ENCODE measurements at places on chromosomes 12 and 14.

DNA sequence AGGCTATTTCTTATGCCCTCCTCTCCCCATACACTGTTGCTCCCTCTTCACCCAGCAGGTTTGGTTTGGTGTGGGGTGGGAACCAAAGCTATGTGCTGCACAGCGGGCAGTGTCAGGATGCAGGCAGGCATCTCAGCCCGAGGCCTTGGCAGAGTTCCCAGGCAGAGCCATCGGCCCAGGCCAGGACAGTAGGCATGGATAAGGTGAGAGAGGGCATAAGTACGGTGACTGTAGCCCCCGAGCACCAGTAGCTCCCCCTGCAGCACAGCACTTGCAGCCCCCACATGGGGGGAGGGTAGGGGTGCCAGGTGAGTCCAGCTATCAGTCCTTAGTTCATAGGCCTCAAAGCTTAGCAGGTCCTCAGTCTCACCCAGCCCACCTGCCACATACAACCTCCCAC, 7.2 kb downstream of the KLHL33 start:
- no peak for DNase-seq

- no peak for DNase-seq
Observed at GRCh38 chr12:61037792-61038191, 1222.4 kb upstream of the USP15 start.

- peak; percentile 58 for DNase-seq
Observed at GRCh38 chr12:65962921-65963861, 138.9 kb downstream of the HMGA2 start.

DNA sequence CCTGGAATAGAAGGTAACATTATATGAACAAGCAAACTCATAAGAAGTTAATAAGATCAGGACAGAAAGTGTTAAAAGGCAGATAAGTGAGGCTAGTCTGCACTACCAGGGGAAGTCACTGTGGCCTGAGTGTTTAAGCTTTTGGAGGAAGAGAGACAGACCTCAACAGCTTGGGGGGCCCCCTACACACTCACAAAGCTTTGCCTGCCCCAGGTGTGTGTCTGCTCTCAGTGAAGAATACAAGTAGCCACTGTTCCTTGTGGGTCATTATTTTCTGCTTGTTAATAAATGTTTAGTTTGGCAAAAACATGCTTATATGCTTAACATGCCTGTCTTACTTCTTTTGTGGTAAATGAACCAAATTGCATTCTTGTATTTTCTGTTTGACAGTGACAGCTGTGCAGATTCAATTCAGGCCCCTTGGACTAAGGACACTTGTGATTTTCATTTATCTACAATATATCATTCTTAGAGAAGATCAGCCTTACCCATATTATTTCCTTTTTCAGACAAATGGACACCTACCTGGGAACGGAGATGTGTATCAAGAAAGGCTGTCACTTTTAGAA, 50.7 kb upstream of the C12orf71 start:
- no peak for DNase-seq

- DNase-seq, result no peak
Observed at GRCh38 chr12:1030779-1031178, 39.8 kb downstream of the ERC1 start.

DNA sequence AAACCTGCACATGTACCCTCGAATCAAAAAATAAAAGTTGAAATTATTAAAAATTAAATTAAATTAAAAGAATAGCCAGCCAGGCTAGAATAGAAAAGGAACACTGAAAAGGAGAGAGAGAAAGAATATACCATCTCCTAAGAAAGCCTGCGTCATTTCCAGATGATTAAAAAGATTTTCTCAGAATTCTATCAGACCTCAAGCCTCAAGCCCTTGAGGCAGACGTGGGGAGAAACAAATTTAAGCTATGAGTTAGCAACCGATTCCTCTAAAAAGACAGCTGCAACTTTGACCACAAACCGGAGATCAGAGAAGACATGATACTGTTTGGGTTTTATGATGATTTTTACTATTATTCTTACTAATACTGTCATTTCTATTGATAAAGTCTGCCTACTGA, 138.3 kb downstream of the KSR2 start:
- no peak for DNase-seq

- no peak for DNase-seq
Observed at GRCh38 chr14:105224845-105225570, 23.3 kb upstream of the BTBD6 start.

GRCh38 chr14:103247169-103247606, 86.8 kb upstream of the EIF5 start:
- DNase-seq, result no peak

DNA sequence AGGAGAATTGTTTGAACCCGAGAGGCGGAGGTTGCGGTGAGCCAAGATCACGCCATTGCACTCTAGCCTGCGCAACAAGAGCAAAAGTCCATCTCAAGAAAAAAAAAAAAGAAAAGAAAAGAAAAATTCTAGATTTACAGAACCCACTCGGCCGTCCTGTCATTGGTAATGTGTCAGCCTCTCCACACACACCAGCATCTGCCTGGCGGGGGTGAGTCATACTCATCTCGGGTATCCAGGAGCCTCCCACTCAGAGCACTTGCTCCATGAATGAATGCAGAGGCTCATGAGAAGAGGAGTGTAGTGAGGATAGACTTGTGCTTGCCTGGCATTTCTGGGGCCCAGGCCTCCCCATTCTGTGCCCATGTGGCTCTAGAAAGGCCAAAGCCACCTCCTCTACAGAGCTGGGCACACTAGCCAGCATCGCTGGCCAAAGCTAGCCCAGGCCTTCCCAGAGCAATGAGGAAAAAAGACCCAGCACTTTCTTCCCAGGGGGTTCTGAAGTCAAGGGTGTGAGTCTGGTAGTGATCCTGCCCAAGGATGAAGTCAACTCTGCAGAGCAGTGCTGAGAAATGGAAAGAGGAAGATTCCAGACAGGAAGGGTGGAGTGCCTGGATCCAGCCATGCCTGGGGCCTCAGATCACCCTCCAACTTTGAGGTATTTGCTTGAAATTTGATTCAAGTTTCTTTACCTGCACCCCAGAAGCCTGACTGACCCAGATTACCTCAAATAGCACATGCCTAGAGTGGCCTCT, 31.2 kb upstream of the KLC1 start:
- DNase-seq, result peak; percentile 50

GRCh38 chr14:104563742-104564615, 15.6 kb upstream of the C14orf180 start:
- peak; percentile 64 for DNase-seq

DNA sequence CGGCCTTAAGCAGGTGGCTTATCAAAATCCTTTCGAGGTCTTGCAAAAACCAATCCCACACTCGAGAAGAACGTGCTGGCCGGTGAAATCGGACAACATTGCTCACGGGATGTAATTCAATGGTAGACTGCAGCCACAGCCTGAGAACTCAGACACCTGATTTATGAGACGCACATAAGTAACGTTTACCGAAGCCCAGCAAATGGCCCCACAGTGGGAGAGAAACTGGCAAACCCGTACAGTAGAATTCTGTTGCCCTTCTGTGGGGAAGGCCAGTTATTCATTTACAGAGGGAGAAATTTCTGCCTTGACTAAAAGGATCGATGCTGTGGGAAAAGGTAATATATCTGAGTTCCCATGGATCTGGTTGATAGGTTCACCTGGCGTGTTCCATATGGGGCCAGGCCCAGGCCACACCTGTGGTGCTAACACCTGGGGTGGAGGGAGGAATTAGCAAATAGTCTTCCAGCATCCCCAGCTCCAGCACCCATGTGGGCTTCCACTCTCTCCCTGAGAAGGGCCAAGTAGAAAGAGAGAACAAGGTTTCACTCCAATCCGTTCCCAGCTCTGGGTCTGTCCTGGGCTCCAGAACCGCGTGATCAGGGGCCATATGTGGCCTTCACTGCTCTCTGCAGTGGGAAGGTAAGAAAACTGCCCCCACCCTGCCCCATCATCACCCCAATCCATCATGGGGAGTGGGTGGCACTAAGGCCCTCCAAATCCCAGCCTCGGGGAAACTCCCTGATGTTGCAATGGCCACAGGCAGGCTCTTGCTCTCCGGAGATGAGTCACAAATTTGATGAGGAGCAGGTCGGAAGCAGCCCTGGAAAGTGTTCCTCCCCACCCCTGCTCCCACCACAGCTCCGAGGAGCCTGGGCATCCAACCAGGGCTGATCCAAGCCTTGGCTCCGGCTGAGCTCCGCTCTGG, 12.7 kb downstream of the BDKRB1 start:
- no peak for DNase-seq

DNA sequence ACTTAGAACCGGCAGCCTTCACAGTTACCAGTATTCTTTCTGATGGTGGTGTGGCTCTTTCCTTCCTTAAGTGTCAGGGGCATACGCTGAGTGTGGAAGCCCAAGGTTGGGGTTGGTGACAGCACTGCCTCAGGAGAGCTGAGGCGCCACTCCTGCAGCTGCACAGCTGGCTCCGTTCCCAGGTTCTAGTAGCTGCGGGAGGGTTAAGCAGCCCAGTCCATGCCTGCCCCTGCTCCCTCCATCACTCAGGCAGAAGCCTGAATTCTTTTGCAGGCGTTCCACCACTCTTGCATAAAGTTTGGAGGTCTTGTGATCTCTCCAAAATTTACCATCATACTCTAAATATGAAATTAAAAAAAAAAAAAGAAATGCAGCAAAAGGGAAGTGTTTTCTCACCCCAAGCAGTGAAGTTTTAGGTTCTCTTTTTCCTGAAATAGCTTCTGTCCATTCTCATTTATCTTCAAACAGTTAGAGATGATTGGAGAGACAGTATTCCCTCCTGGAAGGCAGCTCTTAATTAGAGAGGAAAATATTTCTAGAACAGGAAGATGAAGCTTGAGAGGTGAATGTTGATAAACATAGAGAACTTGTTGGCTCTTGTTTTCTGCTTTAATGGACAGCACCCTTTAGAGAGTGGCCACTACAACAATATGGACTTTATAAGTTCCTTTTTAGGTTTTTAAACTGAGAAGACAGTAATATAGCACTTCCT, 136.1 kb downstream of the FGD4 start:
- DNase-seq, result peak; percentile 6

DNA sequence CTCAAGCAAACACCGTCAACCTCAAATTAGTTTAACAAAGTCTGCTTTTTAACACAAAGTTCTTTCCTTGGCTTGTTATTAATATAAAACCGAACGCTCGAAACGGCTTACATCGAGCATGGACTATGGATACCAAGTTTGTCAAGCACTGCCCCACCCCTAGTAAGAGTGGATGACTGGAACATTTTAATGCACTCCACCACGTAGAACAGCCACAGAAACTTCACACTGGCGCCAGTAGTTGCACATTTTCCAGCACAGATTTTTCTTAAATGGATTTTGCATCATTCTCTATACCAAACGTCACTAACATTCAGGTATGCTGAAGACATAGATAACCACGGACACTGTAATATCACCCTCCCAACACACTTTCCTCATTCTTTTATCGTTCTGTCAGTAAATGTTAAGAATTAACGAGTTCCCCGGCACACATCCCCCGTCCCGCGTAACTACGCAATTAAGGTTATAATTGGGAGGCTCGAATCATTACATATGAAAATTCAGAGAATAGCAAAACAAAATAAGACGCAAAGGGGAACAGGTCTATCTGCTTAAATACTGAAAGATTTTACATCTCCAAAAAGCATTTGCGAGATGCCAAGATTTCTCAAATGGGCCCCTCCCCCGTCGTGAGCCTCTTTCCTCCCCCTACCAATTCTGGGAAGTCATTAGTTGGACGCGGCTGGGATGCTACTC, 990 bp downstream of the FERMT2 start:
- DNase-seq, result peak; percentile 52

DNA sequence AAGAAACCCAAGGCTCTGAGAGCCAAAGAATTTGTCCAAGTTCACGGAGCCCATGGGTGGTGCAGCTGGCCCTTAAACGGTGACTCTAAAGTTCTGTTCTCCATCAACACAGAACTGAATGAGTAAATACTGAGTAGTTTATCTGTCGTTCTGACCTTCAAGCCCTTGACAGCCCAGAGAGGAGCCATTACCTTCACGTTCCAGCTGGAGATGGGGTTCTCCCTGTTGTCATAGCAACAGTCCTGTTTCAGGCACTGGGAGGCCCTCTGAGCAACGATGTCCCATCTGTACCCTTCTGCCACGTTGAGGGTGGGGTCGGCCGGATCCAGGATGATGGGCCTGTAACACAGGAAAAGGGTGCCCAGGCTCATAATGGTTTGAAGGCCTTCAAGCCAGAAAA, 7.5 kb upstream of the C12orf43 start:
- DNase-seq, result no peak

- DNase-seq, result no peak
Observed at GRCh38 chr14:68392393-68393141, 400.3 kb downstream of the ZFP36L1 start.

GRCh38 chr12:127381043-127381668, 885.8 kb upstream of the TMEM132C start:
- no peak for DNase-seq

GRCh38 chr14:106845286-106846087, 1319.1 kb downstream of the TMEM121 start:
- no peak for DNase-seq

GRCh38 chr14:103819503-103820307, 27.7 kb downstream of the PPP1R13B start:
- DNase-seq, result no peak

DNA sequence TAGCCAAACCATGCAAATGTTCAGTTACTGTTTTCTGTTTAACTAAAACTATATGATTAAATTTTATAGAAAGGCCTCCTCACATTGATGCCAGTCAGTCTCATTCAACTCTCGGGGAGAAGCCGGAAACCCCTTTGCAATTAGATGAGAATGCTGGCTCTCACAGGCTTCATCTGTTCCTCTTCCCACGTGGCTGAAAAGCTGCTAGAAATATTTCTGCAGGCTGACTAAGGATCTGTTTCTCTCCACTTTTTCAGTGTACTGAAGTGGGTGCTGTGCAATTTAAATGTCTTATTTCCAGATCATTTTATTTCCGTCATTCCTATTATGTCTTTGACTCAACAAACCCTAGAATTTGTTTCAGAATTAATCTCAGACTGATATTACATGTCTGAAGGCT, 17.4 kb upstream of the KCNH3 start:
- DNase-seq, result no peak

- DNase-seq, result no peak
Observed at GRCh38 chr14:78164226-78164853, 5.8 kb upstream of the NRXN3 start.

- DNase-seq, result no peak
Observed at GRCh38 chr12:29148911-29149690, at the start of gene FAR2. Gene FAR2, plus strand, starts transcription at chr12:29149278. Its CDS starts 121,172 bp downstream, at chr12:29270450.

GRCh38 chr12:14905269-14906004, 19.8 kb upstream of the MGP start:
- DNase-seq, result peak; percentile 98

DNA sequence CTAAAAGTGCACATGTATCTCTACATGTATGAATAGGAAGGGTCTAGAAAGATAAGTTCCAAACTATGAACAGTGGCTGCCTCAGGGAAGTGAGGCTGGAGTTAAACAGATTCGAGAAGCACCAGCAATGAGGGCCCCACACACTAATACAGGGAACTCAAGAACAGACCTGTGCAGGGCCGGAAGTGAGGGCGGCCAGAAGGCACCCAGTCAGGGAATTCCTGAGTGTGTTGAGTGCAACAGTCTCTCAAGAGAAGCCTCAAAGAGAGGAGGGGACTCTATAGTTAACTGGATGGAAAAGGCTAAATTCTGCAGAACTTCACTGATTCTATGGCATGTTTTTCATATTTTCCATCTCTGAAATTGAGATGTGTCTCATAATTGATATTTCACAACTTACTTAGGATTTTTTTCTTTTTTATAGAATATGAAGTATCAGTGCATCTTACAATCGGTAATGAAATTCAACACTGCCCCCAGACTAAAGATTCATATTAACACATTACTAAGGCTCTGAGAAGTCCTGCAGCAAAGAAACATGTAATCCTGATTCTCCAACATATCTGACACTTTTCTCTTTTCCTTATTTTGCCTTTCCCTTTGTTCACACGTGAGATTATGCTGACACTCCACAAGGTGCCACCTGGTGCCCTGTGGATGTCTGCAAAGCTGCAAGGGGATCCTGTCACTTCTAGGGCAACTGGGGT, 61.3 kb downstream of the CHGA start:
- DNase-seq, result no peak

- DNase-seq, result no peak
Observed at GRCh38 chr12:9588749-9589148, 19.0 kb downstream of the KLRB1 start.
